Effector CD8-positive, alpha-beta T cell (primary cell): ENCODE measurements at places on chromosomes 12 and 14.

DNA sequence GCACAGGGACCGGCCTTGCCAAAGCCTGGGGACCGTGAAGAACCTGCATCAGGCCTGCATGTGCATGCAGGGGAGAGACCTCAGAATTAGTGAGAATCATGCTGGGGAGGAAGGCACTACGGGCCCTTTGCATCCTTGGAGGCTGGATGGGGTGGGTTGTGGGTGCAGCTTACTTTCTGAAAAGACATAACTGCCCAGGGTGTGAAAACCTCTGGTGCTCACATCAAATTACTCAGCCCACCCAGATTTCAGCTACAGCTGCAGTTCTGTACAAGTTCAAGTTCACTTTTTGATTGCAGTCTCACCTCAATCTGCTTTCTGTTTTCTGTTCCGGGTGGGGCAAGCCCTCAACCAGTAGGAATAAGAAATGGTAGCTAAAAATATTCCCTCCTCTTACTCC is 130.6 kb downstream of the SLC15A4 start:
- DNase-seq = no peak

DNA sequence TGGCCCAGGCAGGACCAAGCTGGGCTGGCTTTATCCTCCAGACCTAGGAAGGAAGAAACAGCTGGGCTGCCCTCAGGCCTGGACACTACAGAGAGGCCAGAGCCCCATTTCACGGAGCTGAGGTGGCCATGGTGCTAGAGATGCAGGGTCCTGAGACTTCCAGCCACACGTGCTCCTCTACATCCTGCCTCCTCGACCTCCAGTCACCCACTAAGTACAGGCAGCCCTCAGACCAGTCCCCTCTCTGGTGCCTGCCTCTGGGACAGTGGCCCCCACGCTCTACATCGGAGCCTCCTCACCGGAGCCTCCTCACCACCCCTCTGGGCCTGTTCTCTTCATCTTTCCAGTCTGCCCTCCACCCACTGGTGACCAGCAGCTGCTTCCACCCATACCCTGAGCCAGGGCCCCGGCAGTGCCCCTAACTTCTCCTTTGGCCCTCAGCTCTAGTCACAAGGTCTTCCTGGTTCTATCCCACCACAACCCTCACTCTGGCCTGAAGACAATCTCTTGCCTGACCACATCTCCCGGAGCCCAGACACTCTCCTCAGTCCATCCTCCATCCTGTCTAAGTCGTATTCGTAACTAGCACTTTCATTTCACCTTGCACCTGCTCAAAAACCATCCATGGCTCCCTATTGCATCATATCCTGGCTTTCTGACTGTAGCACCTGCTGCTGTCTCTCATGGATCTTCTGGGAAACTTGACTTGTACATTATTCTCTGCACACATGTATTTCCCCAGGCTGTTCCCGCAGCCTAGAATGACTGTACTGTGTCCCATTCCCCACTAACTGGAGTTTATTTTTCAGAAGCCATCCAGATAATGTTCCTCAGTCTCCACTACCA is 43.9 kb downstream of the DIO3 start:
- no peak for DNase-seq

DNA sequence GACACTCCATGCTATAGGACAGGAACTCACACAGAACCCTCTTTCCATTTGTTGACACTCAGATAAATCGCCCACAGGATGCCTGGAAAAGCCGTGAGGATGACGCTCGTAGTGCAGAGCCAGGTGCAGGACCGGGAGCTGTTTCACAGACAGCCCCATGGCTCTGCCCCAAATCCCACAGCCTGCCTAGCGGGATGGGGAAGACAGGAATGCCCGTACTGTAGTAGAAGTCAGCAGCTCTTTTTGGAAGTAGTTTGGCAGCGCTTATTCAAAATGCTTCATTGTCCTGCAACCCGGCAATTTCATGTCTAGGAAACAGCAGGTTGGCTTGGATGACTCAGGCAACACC is 41.6 kb downstream of the JAG2 start:
- no peak for DNase-seq

- no peak for DNase-seq
These were observed 4.9 kb upstream of the HEBP1 start for GRCh38 chr12:13004986-13005385.

GRCh38 chr12:3132636-3133404 is 55.6 kb downstream of the TSPAN9 start:
- no peak for DNase-seq

DNA sequence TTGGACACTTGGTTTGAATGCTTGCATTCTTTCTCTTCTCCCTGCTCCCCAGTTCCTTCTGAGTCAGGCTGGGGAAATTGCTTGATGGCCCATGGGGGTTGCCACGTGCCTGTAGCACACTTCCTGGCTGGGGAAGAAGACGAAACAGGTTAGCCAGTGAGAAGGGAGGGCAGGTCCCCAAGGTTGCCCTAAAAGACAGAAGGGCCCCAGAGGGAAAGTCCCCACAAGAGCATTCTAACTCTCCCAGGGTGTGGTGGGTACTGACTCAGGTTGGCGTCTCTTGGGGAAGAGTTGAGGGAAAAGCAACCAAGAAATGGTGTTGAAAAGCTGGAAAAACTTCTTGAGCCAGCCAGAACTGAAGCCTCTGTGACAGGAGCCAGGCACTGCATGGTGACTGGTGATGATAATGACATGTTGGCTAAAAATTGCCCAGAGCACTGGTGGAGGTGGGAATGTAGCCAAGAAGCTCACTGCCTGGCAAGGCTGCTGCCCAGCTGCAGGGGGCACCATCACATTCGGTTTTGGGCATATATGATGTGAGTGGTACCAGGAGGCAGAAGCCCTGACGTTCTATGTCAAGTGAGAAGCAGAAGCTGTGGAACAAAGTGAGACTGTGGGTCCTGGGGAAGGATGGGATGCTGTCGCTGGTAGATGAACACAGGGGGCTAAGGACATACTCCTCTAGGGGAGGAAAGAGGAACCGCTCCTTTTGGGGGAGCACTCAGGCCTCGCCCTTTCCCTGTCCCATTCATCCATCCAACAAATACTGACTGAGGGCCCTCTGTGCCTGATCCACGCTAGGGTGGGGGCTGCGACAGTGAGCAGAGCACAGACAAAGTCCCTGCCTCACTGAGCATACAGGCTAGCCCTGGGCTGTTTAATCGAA is 8.1 kb upstream of the RABGGTA start:
- no peak for DNase-seq

DNA sequence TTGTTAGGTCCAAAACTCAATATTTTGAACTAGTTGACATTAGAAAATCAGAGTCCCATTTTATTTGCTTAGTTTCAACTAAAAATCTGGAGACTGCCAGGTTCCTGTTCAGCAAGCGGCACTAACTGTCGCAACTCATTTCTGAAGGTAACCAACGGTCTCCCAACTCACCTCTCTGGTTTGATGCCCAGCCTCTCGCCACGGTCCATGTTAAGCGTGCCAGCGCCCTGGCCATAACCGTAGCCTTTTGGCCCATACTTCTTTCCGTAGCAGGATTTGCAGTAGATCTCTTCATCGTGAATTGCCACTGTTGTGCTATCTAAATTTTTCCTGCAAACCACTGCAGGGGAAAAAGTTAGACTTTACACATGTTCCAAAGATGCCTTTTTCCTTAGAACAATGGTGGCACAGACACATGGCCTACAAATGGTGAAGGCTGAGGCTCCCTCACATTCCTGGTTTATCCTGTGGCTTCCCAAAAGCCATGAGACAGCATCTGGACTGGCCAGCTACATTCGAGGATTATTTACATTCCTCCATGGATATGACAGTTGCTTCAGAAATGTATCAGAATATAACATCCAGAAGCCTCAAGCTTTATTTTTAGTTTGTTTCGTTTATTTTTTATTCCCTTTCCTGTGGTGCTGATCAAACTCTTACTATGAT is 15.7 kb downstream of the CSRP2 start:
- DNase-seq = no peak

DNA sequence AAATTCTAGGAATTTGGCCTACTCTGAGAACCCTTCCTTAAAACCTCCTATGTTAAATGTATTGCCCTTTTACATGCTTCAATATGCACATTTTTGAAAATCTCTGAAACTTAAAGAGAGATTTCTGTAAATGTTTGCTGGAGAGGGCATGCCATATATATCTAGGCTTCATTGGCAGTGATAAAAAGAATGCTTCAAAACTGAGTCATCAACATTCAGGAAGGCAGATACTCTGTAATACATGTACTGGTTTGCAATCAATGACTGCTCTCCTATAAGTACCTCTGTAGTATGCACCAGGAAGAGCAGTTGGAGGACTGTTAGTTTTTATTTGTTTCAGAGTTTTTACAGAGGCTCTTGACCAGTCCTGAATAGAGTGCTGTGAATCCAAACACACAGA is 739.9 kb downstream of the SLC16A7 start:
- DNase-seq = no peak

DNA sequence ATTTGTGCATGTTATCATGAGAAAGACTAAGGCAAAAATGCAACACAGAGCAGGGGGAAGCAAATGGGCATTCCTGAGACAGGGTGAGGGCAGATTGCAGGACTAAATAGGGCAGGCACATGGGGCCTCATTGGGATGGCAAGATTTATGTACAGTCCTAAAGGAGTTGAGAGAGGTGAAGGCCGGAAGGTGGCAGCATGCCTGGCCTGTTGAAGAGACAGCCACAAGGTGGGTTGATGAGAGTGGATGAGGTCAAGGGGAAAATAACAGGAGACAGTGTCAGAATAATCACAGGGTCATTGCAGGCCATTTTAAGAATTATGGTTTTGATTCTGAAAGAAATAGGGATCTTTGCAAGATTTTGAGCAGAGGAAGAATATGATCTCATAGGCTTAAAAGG is 21.0 kb downstream of the PAH start:
- no peak for DNase-seq

GRCh38 chr12:101919447-101919846 is 42.1 kb downstream of the DRAM1 start:
- no peak for DNase-seq

DNA sequence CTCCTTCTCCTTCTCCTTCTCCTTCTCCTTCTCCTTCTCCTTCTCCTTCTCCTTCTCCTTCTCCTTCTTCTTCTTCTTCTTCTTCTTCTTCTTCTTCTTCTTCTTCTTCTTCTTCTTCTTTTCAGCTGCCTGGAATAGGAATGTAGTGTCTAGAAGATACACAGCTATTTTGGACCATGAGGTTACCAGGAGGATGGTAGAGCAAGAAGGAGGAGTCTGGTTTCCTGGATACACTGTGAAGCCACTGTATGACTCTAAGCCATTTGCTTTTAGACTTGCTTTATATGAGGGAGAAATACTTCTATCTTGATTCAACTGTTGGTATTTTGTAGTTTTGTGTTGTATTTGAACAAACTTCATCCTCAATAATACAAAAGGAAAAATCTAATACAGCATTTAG is 3.0 kb upstream of the MYBPC1 start:
- DNase-seq = no peak

DNA sequence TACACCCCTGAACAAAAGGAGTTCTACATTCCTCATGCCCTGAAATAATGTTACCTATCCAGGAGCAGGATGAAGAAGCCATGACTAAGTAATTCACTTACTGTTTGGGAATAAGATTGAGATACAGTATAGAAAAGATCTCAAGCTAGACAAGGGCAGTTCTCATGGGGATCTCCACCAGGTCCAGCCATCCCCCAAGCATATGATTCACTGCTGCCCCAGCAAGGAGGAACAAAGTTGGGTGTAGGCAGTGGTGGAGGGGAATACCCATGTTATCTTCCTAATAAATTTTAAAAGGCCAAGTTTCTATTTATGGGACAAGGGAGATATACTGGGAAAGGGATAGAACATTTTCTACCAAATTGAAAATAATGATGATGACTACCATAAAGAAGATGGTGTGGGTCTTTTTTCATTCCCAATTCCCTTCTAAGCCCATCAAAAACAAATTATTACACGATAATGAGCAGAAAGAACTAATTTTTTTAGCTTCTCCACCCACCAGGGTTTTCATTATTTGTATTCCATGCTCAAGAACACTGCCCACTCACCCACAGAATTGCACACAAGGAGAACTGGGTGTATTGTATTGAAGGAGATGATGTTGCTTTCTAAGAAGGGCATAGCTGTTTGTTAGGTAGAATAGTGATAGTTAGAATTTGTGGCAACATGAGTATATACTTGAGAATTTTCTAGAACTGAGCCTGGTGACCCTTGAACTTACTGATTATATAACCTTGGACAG is 204.6 kb downstream of the BTG1 start:
- DNase-seq = no peak

GRCh38 chr12:14643251-14643650 is 53.1 kb downstream of the GUCY2C start:
- no peak for DNase-seq

DNA sequence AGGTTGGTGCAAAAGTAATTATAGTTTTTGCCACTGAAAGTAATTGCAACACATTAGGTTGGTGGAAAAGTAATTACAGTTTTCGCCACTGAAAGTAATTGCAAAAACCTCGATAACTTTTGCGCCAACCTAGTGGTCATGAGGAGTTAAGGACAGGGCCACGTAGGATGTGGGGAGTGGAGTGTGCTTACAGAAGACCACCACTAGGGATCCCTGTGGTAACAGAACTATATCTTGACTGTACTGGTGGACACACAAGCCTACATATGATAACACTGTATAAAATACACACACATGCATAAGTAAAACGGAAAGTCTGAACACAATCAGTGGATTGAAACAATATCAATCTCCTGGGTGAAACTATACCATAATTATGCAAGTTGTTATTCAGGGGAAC is 187.4 kb upstream of the ABCD2 start:
- DNase-seq = no peak
